ENCODE measurements at places on chromosomes 13 and 19.
A peak's percentile ranks its signal among the peaks of the same experiment; 100 is the strongest.

DNA sequence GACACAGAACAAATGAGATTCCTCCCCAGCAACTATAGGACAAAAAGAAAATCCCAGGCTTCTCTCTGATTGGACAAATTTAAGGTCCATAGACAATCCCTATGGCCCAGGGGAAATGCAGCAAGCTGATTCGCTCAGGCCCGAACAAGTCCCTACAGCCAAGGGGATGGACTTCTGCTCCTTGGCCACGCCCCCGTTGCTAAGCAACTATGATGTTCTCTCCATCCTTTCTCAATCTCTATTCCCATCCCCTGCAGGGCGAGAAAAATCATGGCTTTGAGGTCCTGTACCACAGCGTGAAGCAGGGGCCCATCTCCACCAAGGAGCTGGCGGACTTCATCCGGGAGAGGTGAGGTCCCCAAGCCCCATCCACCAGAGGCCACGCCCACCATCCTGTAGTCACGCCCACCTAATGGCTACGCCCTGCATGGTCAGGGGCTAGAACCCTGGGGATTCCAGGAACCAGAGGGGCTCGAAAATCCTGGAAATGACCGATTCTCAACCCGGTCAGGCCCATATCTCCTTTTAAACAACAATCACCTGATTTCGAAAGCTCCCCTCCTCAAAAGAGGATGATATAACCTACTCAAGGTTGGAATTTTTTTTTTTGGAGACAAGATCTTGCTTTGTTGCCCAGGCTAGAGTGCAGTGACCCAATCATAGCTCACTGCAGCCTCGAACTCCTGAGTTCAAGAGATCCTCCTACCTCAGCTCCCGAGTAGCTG, 11.4 kb downstream of the FCHO1 start:
- peak; percentile 76 for DNase-seq

- DNase-seq, result peak; percentile 85
These were observed 12.3 kb downstream of the FGF9 start for GRCh38 chr13:21683034-21683733.

GRCh38 chr19:4576016-4576933, 16.8 kb upstream of the SEMA6B start:
- peak; percentile 76 for DNase-seq

DNA sequence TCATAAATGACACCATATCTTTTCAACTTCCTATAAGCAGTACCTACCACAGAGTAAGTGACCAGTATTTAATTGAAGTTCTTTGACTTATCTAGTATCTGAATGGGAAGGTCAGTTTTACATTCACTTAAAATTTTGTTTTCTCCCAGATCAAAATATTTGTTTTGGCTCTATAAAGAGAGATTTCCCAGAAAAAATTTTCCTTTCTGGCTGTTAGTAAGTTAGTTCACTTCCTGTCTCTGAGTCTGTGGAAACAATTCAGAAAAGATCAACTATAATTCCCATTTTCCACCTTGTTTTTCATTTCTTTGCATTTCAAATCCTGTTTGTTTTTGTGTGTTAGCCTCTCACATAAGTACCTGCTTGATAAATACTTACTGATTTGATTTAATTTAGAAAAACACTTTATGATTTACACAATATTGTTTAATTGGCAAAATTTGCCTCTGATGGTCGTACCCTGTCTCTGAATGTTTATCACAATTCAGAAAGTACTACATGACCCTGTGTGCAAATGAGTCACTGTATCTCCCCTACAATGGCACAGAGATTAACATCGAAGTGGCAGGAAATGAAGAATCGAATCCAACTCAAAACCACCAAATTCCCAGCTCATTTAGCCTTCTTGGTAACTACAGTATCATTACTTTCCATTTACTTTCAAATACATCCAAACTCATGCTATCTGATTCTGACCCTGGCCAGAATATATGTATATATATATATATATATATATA, 15.4 kb upstream of the MED4 start:
- DNase-seq, result peak; percentile 47

GRCh38 chr19:15551293-15552004, 43.1 kb downstream of the CYP4F22 start:
- DNase-seq, result peak; percentile 44

GRCh38 chr13:102401265-102401664, 583 bp downstream of the FGF14 start:
- DNase-seq, result no peak

DNA sequence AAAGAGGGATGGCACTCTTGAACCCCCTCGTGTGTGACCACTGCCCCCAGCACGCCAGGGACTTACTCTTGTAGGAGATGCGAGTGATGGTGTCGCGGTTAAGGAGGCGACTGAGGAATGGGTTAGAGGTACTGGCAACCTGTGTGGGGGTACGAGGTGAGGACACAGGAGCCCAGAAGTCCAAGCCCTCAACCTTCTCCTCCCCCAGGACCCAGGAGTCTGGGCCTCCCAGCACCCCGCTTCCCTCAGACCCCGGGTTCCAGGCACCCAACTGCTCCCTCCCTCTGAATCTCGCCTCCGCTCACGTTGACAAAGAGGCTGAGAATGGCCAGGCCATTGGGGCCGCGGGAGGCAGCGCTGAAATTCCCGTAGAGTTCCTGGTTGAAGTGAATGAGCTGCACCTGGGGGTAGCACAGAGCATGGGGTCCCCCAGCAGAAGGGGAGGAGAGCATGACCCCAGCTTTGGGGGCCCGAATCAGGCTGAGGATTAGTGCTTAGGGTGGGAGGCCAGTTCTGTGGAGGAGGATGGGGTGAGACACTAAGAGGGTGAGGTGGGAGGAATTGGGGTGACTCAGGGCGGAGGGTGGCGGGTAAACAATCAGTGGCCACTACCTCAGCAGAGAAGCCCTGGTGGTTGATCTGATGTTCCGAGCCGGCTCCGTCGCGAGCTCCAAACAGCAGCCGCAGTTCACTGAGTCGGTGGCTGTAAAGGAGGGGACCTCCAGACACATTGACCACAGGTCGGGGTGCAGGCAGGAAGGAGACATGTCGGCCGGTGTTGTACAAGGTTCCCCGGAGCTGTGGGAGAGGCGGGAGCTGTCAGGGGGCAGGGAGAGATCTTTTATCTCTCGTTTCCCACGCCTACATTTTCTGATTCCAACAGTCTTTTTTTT, 2.5 kb upstream of the DBP start:
- DNase-seq, result no peak

- no peak for DNase-seq
These were observed 242.1 kb downstream of the ENOX1 start for GRCh38 chr13:43544631-43545030.

DNA sequence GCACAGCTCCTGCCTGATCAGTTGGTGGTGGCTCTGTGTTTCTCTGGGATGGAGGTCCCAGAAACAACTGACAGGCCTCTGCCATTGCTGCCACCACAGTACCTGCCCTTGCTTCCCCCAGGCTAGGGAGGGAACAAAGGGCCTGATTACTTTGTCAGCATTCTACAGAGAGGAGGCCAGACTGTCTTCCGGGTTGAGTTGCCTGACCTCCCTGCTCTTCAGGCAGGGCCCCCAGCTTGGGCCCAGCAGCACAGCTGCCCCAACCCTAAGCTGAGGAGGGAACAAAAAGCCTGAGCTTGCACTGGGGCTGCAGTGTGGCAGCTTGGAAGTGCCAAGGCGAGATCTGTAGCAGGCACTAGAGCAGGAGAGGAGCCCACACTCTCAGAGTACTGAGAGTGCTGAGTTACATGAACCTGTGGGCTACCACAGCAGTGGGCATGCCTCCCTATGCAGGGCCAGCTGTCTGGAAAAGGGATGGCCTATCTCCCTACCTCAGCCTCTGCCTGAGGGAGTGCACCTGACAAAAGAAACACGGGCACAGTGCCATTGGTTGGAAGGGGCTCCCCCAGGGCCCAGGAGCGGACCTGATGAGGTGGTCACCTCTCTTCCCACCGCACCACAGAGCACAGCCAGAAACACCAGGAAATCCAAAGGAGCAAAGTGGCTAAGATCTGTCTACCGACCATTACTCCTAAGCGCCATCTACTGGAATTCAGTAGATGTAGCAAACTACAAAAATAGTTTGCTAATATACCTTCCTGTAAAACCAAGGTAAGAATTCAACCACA, 24.4 kb downstream of the SLC25A15 start:
- peak; percentile 67 for DNase-seq

DNA sequence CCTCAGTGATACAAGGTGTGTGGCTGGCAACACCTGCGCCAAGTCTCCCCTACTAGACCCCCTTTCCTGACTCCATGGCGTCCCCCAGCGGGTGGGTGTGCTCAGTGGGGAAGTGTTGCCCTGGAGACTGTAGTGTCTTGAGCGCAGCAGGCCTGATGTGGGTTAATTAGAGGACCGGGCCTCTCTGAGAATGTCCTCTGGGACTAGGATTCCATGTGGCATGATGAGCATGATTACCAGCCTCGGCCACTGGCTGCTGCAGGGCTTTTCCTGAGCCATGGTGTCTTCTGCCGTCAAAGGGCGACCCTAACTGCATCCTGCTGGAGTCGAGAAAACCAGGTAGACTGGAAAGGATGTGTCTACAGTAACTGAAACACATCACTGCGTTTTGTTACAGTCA, 28.1 kb downstream of the MICOS13 start:
- DNase-seq, result no peak

DNA sequence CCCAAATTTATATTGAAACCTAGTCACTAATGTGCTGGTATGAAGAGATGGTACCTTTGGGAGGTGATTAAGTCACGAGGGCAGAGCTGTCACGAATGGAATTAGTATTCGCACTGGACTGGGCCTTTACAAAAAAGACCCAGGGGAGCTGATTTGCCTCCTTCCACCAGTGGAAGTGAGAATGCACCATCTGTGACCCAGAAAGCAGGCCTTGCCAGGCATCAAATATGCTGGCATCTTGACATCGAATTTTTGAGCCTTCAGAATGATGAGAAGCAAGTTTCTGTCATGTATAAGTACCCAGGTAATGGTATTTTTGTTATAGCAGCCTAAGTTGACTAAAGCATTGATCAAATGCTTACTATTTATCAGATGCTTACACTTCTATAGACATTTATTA, 373.6 kb downstream of the FGF14 start:
- DNase-seq, result no peak

DNA sequence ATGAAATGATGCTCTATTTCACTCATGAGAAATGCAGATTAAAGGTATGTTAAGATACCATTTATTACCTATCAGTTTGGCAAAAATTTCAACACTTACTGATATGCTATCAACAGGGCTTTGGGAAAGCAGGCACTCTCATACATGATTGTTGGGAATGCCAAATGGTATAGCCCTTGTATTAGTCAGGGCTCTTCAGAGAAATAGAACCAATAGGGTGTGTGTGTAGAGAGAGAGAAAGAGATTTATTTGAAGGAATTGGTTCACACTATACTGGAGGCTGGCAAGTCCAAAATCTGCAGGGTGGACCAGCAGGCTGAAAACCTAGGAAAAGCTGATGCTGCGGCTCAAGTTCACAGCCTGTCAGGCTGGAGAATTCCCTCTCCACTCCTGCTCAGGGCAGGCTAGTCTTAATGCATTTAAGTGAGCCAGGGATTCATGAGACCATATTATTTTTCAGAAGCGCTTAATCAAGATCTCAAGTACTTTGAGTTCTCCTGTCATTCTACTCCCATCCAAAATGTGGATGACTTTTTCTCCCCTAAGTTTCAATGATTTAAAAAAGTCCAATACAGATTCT, 72.4 kb downstream of the NHLRC3 start:
- DNase-seq, result no peak

DNA sequence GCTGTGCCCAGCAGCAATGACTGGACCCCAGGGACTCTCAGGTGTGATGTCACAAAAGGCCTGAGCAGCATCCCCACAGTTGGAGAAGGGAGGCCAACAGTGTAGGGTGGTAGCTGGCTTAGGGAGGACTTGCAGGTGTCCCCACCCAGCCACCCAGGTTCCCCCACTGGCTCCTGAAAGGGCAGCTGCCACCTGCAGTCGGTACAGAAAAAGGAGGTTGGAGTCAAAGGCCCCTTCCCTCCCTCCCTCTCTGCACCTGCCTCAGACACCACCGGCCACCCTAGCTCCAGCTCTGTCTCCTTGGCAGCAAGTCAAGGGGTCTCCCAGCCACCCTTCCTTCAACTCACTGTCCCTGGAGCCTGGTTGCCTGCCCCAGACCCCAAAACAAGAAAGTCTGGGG, at the start of gene PCP2:
Gene PCP2, minus strand, starts transcription at position 22 of the 400 bp plus-strand sequence. CDS start 262 bp downstream, outside the sequence.
- DNase-seq, result no peak

DNA sequence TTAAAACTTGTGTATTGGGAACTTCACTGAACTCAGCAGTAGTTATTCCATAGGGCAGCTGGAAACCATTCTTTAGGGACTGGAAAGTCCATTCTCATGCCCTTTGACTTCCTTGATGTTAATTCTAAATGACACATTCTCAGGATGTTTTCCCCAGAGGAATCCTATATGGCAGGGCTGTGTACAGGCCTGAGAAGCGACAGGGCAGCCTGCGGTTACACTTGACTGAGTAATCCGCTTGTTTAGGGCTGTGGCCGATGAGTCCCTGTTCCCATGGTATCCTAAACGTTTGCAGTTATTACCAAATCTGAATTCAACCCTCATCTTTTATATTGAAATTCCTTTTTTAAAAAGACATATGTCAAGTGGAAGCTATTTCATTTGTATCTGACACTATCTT, 83.5 kb downstream of the COL4A2 start:
- DNase-seq, result peak; percentile 99

GRCh38 chr13:30147421-30147820, 159.9 kb downstream of the KATNAL1 start:
- no peak for DNase-seq

DNA sequence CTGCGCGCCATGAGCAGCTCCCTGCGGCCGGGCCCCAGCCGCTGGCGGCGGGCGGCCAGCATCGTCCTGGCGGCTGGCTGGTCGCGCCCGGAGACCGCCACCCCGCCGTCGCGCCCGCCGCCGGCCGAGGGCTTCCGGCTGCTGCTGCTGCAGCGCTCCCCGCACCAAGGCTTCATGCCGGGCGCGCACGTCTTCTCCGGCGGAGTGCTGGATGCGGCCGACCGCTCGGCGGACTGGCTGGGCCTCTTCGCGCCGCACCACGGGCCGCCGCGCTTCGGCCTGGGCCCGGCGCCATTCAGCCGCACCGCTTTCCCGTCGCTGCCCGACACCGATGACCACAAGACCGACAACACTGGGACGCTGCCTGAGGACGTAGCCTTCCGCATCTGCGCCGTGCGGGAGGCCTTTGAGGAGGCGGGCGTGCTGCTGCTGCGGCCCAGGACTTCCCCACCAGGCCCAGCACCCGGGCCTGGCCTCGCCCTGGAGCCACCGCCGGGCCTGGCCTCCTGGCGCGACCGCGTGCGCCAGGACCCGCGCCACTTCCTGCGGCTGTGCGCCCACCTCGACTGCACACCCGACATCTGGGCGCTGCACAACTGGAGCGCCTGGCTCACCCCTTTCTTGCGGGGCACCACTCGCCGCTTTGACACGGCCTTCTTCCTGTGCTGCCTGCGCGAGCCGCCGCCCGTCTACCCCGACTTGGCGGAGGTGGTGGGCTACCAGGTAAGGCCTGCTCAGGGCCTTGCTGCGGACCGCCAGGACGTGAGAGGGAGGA, 518 bp downstream of the NUDT19 start:
- peak; percentile 62 for DNase-seq

DNA sequence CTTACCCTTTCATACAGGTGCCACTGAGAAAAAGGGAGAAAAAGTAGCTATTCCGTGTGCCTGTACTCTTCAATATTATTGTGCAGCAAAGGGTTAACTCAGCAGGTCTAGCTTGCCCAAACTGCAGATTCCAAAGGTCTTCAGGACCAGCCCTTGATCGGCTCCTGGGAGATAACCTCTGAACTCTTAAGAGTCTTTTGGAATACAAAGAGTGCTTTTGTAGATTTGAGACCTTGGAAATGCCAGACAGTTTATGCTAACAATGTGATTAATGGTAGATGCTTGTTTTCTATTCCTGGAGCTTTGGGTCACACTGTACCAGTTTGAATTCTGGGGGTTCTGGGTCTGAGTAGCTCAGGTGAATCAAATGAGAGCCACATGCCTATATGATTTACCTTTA, 844.7 kb upstream of the MIR17HG start:
- no peak for DNase-seq
